AG10803 (cell line): ENCODE measurements at places on chromosomes 2 and 18.

- no peak for DNase-seq
These were observed 27.8 kb downstream of the ANO7 start for GRCh38 chr2:241216211-241216761.

GRCh38 chr18:23302511-23302850 lies 150.6 kb upstream of the RIOK3 start:
- no peak for DNase-seq

GRCh38 chr2:20077411-20077940 lies 26.0 kb upstream of the LAPTM4A start:
- DNase-seq: no peak

DNA sequence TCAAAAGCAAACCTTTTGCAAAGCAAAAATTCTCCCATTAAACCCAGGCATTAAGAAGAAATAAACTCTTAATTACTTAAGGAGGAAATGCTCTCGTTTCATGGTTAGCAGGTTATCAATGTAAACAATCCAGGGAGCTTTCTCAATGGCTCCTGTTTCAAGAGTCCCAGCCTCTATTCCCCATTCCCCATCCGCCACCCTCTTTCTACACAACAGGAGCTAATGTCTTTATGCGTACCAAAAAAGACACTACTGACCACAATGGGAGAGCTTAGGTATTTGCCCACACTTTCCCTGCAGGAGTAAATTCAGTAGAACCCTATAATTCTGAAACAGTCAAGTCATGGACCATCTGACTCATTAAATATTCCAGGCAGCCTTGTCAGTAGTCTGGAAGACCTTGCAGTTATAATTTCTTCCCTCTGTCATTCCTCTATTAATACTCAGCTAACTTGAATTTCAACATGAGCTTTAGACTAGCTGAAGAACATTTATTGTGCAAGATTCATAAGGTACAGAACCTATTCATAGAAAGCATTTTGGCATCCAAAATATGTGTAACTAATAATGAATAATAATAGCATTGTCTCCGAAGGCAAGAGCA lies 48.6 kb downstream of the SLC8A1 start:
- peak; percentile 96 for DNase-seq

DNA sequence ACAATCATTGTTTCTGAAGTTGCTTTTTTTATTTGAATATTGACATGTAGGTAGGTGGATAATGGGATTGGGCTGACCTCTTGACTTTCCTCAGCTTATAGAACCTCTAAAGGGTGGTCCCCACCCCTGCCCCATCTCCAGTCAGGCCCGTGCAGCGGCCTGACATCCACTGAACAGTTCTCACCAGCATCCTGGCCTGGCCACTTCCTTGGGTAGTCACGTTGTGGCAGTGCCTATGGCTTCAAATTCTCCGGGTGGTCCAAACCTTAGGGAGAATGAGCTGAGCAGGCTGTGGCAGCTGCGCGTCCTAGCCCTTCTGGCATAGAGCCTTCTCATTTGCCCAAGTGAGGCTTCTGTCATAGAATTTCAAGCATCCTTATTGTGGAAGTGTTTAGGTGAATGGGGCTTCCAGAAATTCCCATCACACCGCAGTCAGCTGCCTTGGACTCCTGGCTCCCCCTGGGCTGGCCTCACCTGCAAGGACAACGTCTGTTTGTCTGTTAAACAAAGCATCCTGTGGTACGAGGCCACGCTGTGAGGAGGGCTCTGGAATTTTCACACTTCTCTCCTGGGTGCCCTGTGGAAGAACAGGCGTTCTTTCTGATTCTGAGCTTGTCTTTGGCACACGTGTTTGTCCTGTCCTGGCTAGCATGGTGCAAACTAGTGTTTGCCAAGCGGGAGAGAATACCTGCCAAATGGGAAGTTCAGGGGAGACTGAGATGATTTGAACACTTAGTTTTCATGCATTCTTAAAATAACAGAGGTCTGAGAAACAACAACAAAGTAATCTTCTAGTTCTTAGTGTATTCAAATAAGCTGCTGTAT lies 31.8 kb upstream of the OTOS start:
- DNase-seq: no peak

DNA sequence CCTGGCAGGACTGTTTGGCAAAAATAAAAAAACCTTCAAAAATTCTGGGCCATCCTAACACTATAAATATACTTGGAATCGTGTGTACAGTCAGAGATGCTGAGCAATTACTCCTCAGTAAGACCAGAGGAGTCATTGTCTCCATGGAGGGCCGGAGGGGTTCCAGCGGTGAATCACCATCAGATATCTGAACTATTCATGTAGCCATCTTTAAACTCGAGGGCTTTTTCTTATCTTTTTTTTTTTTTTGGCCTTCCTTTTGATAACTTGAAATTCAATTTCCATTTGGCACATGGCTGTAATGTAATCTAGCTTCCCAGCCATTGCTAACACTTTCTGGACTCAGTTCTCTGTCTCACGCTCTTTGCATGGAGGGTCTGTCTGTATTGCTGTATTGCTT lies 7.4 kb upstream of the FHL2 start:
- DNase-seq: peak; percentile 82

- DNase-seq: no peak
These were observed 301.4 kb downstream of the NR4A2 start for GRCh38 chr2:156031121-156031520.

- no peak for DNase-seq
These were observed 262.1 kb downstream of the PTGR3 start for GRCh38 chr18:74946646-74947375.

- peak; percentile 30 for DNase-seq
These were observed 173.7 kb downstream of the ASXL3 start for GRCh38 chr18:33751613-33752221.

DNA sequence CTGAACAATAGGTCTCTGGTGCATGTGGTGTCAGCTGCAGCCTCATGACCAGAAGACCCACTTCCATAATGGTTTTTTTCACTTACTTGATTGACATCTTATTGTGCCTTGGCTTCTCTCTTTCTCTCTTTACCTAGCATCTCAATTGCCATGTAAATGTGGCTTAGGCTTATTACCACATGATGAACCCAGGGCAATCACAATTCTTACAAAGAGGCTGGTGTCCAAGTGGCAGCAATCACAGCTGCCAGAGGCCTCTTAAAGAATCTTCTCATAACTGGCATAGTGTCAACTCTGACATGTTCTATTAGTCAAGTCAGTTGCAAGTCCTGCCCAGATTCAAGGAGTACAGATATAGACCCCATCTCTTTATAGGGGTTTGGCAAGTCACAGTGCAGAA lies 1224.8 kb downstream of the SUCLG1 start:
- DNase-seq: no peak

GRCh38 chr2:224585211-224586088 lies at the start of gene CUL3:
Gene CUL3 (minus strand): TSS chr2:224585363. CDS start chr2:224585009, 354 bp downstream.
- peak; percentile 97 for DNase-seq

GRCh38 chr2:60334610-60335009 lies 218.8 kb downstream of the BCL11A start:
- no peak for DNase-seq

- DNase-seq: no peak
These were observed 4.0 kb upstream of the RAB17 start for GRCh38 chr2:237594514-237594871.

DNA sequence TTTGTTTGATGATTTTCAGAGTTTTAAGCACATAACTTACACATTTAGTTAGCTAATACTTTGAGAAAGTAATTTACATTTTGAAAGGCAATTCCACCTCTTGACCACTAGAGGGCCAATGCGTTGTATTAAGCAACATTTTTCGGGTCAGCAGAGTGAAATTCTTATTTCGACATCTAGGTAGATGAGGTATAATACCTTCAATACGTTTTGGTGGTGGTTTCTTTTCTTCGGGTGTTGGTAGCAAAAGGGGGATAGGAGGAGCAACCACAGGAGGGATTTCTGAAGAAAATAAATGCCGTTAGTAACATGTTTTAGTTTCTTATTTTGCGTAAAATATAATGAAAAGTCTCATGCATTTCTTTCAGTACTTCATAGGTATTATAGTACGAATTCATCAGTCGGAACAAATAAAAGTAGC lies 106.3 kb downstream of the TTN start:
- peak; percentile 34 for DNase-seq

GRCh38 chr2:46615555-46615954 lies 136.2 kb downstream of the TMEM247 start:
- DNase-seq: no peak

DNA sequence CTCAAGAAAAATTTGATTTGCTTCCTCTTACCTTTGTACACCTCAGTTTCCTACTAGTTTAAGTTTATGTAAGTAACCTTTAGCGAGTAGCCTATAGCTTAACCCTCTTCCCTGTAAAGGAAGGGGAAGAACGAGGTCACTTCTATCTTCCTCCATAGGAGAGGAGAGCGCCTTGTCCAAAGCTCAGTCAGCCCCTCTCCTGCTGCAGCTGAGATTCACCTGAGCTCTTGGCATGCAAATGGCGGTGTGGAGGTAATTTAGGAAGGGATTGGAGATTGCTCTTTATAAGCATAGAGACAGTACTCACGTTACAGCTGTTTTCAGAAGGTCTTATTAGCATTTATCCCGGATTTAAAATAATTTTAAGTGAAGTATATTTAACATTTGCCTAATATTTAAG lies 27.8 kb upstream of the SERPINB12 start:
- DNase-seq: no peak

GRCh38 chr2:109170645-109171044 lies 41.6 kb downstream of the SH3RF3 start:
- no peak for DNase-seq

GRCh38 chr2:186058614-186059013 lies 320.0 kb downstream of the FSIP2 start:
- no peak for DNase-seq

GRCh38 chr2:178101321-178102079 lies 10.7 kb upstream of the RBM45 start:
- DNase-seq: no peak

DNA sequence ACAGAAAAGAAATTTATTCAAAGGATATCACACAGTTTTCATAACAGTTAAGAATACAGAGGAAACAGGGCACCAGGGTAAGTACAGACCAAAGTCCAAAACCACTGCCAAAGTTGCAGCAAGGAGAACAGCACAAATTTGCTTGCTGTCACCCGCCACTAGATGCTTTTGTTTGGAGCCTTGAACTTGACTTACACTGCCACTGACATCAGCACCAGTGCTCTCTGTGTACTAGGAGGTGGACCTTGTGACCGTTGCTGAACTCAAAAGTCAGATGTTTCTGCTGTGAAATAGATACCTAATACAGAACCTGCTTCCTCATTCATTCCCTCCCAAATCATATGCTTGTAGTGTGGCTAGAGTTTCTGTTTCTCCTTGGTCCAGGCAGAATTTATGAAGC lies 578.3 kb upstream of the TMEFF2 start:
- DNase-seq: no peak

DNA sequence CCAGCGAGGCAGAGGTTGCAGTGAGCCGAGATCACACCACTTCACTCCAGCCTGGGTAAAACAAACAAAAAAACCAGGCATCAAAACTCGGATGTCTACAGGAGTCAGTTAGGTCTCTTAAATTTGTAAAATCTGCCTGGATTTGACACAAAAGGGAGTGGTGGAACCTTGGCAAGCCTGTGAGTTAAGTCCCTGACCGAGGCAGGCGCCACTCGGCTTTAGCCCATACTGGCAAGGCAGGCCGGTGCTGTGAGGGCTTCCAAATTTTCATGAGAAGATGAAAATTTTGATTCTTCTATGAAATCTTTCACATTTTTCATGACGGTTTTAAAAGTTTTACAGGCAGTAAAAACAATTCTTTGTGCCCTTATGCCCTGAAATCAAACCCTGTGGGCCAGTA lies 165.8 kb downstream of the FMNL2 start:
- no peak for DNase-seq

- DNase-seq: no peak
These were observed 122.9 kb downstream of the EPB41L3 start for GRCh38 chr18:5420906-5421305.

- no peak for DNase-seq
These were observed 108.8 kb downstream of the TMEM163 start for GRCh38 chr2:134609924-134610513.

- DNase-seq: no peak
These were observed 205.5 kb downstream of the BCL2 start for GRCh38 chr18:63113899-63114565.

- no peak for DNase-seq
These were observed 1977.7 kb upstream of the LRRTM1 start for GRCh38 chr2:82282111-82282882.

GRCh38 chr2:161708350-161708975 lies 84.2 kb downstream of the SLC4A10 start:
- DNase-seq: no peak

- peak; percentile 89 for DNase-seq
These were observed 202.3 kb upstream of the TCF4 start for GRCh38 chr18:55790296-55790695.

- DNase-seq: no peak
These were observed 56.3 kb upstream of the GULP1 start for GRCh38 chr2:188235364-188235763.

DNA sequence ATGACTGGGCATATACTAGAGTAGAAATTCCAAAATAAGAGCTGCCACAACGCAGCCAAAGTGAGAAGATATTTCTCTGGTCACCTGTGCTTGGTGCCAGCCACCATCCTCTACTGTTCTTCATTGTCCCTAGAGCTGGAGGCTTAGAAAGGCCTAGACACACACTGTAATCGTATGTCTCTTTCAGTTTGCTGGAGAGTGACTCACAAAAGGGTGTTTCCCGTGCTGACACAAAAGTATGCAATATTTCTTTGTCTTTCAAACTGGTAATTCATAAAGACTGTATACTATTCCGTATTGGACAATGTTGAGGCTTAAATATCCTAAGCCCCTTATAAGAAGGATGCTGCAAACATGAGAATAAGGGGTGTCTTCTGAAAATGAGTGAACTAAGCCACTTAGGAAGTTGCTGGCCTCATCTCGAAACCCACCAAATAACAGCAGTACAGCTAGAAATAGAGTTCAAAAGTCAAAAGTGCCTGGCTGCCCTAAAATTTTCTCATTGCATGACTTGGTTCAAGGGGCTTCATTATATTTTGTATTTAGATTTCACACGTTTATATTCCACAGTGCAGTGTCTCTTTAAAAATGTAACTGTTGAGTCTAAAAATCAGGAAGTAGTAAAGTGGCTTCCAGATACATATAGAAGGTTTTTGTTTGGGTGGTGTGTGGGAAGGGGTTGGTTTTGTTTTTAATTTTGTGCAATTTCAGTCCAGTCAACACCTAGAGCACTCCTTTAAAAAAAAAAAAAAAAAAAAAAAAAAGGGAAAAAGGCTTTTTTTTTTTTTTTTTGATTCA lies 601.1 kb downstream of the ARHGAP15 start:
- peak; percentile 47 for DNase-seq

- peak; percentile 85 for DNase-seq
These were observed 26.1 kb upstream of the SETBP1 start for GRCh38 chr18:44654573-44654972.

DNA sequence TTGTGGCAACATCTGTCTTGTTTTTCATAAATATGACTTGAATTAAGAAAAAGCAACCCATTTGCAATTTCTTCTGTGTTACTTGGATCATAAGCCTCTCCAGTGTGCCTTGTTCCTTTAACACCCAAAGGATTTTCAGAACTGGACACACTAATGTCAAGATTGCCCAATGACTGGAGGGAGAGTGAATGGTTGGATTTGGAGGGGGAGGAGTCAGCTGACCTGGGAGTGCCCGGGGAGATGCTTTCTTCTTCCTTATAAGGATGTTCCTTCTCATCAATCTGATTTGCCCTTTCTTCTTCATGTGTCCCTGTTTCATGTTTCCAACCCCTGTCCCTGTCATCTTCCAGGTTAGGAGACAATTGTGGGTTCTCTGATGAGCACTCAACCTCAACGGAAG lies 48.8 kb downstream of the ALPK2 start:
- DNase-seq: peak; percentile 78

GRCh38 chr2:141162314-141162713 lies 968.5 kb downstream of the LRP1B start:
- DNase-seq: no peak
